Mammary epithelial cell (primary cell): ENCODE measurements at places on chromosomes 4 and X.

DNA sequence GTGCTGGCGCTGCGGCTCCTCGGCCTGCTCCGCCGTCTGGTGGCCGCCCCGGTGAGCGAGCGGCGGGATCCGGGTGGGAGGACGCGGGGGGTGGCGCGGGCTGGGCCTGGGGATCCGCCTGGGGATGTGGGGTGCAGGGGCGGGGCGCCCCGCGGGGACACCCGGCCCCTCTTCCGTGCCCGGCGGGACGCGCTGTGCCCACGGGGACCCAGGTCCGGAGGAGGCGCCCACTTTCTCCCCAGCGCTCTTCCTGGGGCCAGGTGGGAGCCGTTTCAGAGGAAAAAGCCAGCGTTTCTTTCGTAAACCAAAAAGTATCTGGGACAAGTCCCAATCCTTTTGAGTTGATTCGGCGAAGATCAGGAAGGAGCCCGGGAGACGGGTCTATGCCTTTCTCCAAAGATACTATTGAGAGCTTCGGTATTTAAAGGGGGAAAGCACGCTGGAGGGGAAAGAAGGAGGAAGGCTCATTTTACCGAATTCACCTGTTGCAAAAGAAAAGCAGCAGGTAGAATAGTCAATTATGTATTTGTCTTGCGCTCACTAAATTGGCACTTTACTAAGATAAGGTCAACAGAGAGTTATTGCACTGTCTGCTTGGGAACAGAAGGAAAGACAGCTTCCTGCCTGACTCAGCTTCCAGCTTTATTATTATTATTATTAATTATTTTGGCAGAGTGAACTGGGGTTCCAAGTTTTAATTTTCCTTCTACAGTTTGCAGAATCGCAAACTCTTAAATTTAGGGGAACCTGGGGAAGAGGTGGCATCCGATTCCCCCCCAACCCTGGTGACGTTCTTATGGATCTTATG, 81.5 kb upstream of the CD99 start:
- peak; percentile 34 for DNase-seq

GRCh38 chrX:13763489-13763888, 28.9 kb downstream of the OFD1 start:
- DNase-seq: no peak

DNA sequence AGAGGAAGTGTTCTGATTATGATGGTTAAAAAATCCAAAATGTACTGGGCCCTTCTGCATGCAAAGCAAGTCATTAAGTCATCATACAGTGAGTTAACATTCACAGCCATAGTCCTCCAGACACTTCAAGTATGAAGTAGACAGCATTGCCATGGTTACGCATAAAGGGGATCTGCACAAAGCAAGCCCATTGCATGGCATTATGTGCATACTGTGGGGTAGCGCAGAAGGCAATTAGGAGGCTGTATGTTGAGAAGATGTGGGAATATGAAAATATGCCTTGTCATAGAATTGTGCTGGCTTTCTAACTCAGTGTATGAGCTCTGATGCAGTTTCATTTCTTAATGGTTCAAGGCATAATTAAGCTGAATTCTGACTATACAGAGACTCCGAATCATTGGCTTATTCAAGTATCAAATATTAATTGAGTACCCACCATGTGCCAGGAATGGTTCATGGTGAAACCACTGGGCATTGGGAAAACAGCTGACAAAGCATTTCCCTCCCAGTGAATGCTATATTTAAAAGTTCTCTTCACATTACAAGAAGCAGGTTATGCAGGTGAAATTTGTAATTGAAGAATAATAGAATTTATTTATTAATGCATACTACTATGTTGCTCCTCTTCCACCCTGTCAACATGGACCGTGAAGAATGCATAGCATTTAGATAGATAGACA, 588.9 kb downstream of the ZNF674 start:
- no peak for DNase-seq

DNA sequence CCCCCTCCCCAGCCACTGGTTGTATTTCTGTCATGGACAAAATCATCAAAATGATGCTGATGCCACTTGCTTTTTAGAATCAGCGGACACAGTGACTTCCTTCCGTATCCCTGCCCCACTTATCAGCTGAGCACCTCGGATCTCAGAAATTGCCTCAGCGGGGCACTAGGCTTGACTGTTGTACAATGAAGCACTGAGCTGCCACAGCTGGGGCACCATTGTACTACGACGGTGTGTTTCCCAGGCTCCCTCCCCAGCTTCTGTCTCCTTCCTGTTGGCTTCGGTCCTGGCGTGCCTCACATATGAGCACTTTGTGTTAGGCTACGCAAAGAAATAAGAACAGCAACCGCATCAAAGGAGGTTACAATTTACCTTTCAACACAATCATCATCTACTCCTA, 82.4 kb downstream of the F11 start:
- no peak for DNase-seq

GRCh38 chr4:1462009-1462767, 55.9 kb upstream of the NKX1-1 start:
- no peak for DNase-seq

- DNase-seq: peak; percentile 24
Observed at GRCh38 chr4:121376097-121376496, 4.7 kb downstream of the QRFPR start.

DNA sequence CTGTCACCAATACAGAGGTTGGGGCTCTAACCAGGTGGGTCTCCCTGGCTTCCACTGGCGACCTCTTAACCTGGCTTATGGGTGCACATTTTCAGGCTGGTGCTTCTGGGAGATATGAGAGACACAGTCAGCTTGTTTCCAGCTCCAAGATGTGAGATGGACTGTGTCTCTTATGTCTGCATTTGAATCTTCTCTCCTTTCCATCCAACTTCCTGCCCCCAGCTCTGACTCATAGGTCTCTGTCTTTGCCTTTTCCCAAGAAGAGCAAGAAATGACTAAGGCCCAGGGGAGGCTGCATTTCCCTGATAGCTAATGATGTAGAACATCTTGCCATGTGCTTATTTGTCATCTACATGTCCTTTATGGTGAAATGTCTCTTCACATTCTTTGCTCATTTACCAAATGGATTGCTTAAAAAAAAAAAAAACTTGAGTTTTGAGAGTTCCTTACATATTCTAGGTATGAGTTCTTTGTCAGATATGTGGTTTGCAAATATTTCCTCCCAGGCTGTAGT, 3.2 kb upstream of the UXT start:
- DNase-seq: peak; percentile 76

GRCh38 chrX:117843749-117844148, 272.9 kb downstream of the KLHL13 start:
- DNase-seq: no peak

- DNase-seq: peak; percentile 84
Observed at GRCh38 chr4:48360285-48361011, 19.1 kb downstream of the SLAIN2 start.

GRCh38 chr4:4888695-4889094, 29.2 kb downstream of the MSX1 start:
- DNase-seq: no peak

DNA sequence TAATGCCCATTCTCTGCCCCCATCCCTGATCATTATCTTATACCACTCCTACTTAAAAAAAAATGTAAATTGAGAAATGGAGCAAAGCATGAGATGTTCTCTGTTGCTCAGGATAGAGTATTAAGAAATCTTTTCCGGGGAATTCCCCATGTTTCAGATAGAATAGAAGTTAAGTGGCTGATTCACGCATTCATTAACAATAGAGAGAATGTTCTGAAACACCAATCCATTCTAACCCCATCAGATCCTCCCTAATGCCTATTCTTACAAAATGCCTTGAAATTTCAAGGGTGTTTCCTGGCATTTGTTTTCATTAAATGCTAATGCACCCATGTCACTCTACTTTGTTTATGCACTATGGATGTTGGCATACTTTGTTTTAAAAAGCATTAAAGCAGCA, 101.1 kb downstream of the AREG start:
- peak; percentile 92 for DNase-seq

- peak; percentile 25 for DNase-seq
Observed at GRCh38 chr4:72468904-72469502, 100.0 kb downstream of the ADAMTS3 start.

DNA sequence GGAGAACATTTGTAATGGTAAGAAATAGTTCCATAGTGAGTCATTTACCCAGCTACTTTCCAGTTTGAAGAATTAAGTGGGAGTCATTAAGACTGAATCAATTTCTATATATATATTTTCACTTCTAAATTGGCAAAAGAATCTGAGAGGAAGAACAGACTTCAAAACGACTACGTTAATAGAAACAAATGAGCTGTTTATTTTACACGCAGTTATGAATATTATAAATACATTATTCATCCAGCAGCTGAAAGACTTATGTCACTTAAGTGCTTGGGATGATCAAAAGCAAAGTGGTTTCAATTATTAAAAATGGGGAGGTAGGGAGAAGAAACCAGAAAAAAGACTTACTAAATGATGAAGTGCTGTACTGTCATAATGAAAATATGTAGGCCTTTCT, 260.5 kb upstream of the DDX53 start:
- no peak for DNase-seq

GRCh38 chr4:126775485-126776106, 857.2 kb upstream of the INTU start:
- DNase-seq: no peak

- DNase-seq: peak; percentile 41
Observed at GRCh38 chr4:17932041-17932440, 89.5 kb downstream of the LCORL start.

DNA sequence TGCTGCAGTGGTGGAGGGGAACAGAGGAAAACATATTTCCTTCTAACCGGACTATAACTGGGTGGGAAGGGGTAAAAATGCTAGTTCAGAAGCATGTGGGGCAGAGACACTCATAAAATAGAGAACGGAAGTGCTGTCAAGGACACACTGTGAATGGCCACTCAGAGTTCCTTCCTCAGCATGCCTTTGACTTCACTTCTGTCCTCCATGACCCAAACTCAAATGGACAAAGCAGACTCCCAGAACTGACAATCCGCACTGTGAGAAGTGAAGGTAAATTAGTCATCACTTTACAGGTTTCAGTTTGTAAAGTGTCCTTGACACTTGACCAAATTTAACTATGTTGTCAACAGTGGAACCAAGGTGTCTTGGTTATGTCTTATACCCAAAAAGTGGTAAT, 30.2 kb upstream of the ELF2 start:
- DNase-seq: no peak

GRCh38 chrX:39652336-39652735, 445.4 kb downstream of the BCOR start:
- DNase-seq: no peak

- DNase-seq: no peak
Observed at GRCh38 chr4:69589884-69590283, 49.6 kb downstream of the UGT2A2 start.

DNA sequence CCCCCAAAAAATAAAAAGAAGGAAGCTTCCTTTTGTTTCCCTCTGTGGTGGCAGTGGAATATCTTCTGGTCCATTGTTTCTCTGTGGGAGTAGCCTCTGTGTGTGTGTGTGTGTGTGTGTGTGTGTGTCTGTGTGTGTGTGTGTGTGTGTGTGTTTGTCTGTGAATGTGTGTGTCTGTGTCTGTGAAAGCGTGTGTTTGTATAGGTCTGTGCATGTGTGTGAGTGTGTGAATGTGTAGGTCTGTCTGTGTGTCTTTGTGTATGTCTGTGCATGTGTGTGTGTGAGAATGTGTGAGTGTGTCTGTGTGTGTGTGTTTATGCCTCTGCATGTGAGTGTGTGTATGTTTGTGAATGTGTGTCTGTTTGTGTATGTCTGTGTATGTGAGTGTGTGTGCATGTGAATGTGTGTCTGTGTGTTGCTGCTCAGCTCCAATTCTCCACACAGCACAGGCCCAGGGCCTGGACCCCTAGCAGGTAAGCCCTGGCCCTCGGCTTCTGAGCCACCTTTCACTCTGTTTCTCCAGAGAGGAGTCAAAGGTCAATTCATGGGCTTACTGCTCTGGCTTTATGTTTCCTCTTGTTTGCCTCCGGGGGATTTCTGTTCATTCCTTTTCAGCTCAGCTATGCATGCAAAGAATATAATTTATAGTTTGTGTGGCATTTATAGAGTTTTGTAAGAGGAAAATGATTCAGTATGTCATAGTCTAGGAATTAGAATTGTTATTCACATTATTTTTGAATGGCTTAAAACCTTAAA, 89.8 kb downstream of the UCHL1 start:
- DNase-seq: no peak

DNA sequence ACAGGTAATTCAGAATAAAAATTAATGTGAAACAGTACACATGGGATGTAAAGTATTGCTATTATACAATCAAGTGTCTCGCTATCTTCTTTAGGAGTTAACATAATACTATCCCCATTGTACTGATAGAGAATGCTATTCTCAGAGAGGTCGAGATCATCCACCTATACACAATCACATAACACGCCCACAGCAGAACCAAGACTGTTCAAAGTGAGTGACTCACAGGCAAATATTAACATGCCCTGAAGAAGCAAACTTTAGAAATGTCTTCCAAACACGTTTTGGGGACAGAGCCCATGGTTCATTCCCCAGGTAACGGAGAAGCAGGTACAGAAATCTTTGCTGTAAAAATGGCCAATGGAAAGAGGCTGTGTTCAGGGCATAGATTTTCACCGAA, 50.1 kb upstream of the PHKA2 start:
- peak; percentile 15 for DNase-seq

DNA sequence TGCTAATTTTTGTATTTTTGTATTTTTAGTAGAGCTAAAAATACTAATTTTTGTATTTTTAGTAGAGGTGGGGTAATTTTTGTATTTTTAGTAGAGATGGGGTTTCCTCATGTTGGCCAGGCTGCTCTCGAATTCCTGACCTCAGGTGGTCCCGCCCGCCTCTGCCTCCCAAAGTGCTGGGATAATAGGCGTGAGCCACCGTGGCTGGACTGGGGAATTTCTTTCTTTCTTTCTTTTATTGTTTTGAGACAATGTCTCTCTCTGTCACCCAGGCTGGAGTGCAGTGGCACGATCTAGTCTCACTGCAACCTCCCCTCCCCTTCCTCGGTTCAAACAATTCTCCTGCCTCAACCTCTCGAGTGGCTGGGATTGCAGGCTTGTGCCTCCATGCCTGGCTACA, 83.0 kb downstream of the FAM193A start:
- DNase-seq: no peak

DNA sequence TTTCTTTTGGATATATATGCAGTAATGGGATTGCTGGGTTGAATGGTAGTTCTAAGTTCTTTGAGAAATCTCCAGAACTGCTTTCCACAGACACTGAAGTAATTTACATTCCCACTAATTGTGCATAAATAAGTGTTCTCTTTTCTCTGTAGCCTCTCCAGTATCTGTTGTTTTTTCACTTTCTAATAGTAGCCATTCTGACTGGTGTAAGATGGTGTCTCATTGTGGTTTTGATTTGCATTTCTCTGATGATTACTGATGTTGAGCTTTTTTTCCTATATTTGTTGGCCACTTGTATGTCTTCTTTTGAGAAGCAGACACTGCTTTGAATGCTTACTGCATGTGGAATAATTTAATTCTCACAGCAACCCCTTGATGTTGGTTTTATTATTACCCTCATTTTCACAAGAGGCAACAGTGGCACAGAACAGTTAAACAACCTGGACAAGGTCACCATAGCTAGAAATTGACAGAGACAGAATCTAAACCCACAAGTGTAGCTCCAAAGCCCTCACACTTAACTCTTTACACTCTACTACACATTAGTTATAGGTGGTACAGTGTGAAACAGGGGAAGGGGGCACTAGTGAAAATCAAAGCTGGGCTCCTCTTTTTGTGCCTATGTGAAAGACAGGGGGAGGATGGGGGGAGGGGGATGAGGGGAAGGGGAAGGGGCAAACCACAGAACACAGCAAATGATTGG, 96.1 kb downstream of the REELD1 start:
- no peak for DNase-seq
